NCI-H526 (cell line): ENCODE measurements at places on chromosomes 16 and 17.

DNA sequence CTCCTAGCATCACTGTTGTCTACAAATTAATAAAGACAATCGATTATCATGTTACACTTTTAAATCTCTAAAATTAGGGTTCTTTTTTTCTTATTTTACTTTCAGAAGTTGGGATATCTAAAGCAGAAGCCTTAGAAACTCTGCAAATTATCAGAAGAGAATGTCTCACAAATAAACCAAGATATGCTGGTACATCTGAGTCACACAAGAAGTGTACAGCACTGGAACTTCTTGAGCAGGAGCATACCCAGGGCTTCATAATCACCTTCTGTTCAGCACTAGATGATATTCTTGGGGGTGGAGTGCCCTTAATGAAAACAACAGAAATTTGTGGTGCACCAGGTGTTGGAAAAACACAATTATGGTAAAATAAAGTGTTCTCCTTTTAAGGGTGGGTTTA, 2.4 kb downstream of the RAD51C start:
- DNase-seq: no peak

- no peak for DNase-seq
Measured at GRCh38 chr17:34351096-34351495, 5.2 kb upstream of the CCL13 start.

DNA sequence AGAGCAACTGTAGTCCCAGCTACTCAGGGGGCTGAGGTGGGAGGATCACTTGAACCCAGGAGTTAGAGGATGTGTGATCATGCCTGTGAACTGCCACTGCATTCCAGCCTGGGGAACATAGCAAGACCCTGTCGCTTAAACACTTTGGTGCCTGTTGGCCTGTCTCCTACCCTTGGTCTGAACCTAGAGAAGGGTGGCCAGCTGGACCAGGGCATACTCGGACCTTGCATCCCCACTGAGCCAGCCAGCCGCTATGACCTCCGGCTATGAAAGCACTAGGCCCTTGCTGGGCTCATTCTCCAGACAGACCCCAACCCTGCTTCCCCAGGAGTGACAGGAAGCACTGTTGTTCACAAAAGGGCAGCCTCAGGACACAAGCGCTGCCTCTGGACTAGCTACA, 4.6 kb downstream of the IFT20 start:
- DNase-seq: no peak

- DNase-seq: no peak
Measured at GRCh38 chr16:24764916-24765315, 35.5 kb downstream of the TNRC6A start.

DNA sequence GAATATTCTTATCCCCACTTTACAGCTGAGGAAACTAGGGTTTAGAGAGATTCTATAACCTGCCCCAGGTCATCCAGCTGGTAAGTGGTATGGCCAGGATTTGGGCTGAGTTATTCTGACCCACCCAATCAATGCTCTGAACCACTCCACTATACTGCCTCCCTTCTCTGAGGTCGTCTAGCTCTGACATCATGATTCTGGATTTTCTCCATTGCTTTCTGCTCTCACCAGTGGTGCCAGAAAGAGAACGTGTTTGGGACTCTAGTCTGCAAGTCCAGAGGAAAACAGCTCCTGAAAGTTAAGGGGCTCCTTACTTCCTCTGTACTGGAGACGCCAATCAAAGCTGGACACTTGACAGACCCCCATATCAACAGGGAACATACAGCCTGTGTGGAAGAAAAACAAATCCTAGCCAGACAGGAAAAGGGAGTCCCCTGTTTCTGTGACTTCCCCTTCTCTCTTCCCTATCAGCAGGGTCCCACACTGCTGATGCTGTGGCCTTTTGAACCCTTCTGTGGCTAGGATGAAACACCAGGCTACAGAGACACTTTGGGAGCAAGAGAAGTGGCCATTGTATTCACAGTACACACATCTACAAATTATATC, 6.0 kb upstream of the EZH1 start:
- DNase-seq: no peak

- no peak for DNase-seq
Measured at GRCh38 chr17:52298881-52299280, 140.4 kb upstream of the CA10 start.

GRCh38 chr16:3058139-3059030, 7.1 kb upstream of the IL32 start:
- peak; percentile 49 for DNase-seq

DNA sequence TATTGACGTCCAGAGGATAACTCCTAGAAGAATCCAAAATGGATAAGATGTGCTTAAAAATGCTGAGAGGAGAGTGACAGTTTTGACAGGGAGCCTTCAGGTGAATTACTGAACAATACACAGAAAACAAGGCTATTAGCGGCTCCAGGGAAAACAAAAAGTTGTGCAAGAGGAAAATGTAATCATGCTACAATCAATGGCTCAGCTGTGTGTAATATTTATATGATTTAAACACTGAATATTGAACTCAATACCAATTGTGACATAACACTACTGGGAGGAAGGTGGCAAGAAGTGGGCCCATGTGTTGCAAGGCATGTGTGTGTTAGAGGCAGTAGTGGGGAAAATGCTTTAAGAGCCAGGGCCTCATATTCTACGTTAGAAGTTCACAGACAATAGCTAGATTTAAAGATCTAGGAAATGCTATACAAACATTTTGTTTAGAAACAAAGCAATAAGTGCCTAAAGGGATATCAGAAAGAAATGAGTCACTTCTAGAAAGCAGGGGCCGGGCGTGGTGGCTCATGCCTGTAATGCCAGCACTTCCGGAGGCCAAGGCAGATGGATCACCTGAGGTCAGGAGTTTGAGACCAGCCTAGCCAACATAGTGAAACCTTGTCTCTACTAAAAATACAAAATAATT, 253.2 kb upstream of the IRX5 start:
- DNase-seq: no peak

DNA sequence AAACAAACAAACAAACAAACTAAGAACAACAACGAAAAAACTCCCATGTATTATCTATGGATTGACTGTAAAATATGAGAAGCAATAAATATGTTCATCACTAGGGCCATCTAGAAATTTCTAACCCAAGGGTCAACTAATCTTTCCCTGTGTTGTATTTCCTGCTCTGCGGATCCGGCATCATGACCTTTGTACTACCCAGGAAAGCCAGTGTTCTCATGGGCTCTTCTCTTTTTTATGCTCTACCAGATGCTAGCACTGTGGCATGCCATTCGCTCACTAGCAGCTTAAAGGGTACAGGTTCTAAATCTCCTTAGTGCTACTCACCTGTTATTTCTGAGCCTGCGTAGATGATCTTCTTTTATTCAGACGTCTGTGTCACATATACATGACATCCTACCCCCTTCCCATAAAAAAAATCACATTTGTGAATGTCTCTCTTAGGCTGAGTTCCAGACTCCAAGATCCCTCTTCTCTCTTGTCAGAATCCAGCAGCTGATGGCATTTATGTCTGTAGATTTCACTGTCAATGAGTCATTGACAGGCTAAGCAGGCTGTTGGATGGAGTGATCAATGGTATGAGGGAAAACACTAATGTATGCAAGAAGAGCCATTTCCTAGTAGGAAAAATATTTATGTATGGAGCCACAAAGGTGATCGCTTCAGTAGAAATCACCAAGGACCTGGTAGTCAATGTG, 100.0 kb downstream of the WWOX start:
- DNase-seq: no peak

DNA sequence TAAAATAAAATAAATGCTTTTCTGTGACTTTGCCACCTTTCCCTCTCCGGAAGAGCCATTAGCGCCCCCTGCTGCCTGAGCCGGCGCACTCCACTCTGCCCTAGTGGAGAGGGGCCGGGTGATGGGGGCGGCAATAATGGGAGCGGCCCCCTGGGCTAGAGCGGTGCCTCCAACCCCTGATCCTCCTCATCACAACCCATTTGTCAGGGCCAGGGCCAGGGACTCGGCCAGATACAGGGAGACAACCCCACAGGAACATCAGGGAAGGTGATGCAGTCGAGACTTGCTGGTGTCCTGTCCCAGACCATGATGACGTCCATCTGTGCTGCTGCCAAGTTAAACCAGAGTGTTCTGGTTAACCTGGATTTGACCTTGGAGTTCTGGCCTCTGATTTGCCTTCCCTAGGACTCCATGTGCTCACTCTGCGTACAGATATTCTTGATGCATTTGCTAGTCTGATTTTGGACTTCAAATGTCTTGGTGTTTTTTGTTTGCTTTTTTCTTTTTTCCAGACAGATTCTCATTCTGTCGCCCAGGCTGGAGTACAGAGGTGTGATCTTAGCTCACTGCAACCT, 46.1 kb upstream of the BPTF start:
- DNase-seq: peak; percentile 30

- DNase-seq: no peak
Measured at GRCh38 chr16:72646615-72647014, 401.3 kb downstream of the ZFHX3 start.

- peak; percentile 74 for DNase-seq
Measured at GRCh38 chr17:43543771-43544575, 2.2 kb downstream of the ETV4 start.

DNA sequence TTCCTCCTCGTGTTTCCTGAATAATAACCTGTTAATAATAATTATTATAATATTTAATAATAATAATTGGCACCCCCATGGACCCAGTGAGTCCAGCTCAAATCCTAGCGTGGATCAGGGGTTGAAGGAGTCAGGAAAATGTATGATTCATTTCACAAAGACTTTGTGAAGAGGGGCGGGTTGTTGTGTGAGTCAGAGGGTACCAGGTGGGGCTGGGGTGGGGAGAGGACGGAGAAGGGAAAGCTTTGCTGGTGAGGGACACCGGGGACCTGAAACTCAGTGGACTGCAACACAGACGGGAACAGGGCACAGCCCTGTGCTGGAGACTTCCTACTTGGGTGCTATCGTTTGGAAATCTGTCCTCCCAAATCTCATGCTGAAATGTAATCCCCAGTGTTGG, 3.1 kb upstream of the ADORA2B start:
- DNase-seq: no peak

DNA sequence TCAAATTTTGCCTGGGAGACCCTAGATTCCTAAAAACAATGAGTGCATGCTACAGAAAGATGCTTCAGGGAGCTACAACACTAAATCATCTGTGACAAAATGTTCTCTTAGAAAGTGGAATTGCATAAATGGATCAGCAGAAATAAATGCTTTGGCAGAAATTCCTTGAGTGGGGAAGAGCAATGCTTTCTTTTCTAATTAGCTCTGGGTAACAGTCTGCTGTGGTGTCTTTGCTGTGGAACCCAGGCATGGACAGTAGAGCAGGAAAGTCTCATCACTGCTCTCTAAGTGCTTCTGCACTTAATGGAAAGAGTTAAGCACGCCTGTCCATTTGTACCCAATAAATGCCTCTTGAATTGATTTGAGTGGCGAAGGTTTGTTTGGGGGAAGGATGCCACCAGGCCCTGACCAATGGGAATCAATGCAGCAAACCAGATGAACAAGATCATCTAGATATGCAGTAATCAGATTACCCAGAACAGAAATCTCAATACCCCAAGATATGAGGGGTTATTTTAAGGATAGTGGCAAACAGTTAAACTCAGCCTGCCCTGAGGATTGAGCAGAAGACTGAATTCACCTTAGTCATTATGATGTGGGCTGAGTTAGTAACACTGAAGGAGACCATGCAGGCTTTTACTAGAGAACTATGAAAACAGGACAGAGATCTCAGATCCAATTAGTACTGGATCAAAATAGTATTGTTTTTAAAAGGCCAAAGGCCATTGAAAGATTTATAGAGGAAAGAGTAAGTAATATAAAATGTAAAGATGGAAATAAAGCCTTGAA, 13.6 kb downstream of the HLF start:
- no peak for DNase-seq

GRCh38 chr17:11899537-11899942, 97.7 kb downstream of the ZNF18 start:
- DNase-seq: no peak

DNA sequence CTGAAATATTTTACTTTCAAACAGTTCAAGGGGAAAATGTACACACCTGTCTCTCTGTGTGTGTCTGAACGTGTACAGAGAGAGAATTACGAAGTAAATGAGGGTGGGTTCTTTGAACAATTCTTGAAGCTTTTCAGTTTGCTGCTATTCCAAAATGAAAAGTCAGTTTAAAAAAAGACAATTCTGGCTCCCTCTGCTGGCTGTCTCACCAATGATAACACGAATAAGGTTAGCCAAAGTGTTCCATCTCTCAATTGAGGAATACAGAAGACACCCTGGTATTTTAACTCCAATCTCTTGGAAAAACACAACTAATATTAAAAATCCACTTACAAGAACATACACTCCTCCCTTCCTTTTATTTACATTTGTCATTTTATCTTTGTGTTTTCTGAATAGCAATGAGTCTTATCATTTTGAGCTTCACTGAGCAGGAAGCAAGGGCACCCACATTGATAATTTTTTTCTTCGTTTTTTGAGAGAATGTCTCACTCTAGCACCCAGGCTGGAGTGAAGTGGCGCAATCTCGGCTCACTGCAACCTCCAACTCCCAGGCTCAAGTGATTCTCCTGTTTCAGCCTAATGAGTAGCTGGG, 20.5 kb downstream of the EFTUD2 start:
- no peak for DNase-seq

- DNase-seq: no peak
Measured at GRCh38 chr17:82154881-82155331, 56.9 kb upstream of the FASN start.

GRCh38 chr17:59287891-59288290, 43.6 kb upstream of the YPEL2 start:
- DNase-seq: no peak

- DNase-seq: no peak
Measured at GRCh38 chr17:43645765-43646481, 15.8 kb downstream of the MEOX1 start.
